Activated CD4-positive, CD25-positive, alpha-beta regulatory T cell (primary cell): ENCODE measurements at places on chromosomes 5 and 9.

DNA sequence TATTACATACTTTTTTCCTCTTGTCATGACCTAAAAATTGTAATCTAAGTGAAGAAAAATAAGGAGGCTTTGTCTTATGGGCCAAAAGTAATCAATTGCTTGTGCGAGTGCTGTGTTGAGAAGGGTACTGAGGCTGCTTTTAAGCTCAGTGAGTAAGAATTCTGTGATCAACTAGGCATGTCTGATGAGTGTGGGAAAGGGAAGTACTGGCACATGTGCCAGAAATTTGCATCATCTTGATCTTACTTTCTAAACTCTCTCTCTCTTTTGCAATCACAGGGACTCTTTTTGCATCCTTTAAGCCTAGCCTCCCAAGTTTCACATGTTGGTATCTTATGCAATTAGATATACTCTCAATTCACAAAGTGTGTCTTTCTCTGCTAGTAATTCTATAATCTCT is 329.9 kb downstream of the KIF4B start:
- no peak for DNase-seq

DNA sequence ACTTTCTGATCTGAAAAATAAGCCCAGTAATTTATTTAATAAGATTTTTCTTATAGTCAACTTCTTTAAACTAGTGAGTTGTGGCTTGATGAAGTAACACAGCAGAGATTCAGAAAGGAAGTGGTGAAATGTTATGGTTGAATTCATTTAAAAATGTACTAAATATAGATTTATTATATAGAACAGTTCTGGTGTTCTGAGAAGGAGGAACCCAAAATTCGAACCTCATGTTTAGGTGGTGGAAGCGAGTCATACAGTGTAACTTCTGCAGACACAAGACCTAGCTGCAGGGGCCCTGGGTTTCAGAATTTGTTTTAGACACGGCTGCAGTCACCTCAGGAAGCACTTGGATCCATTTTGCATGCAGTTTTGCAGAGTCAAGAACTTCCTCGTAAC is 188.2 kb downstream of the TRIO start:
- no peak for DNase-seq

GRCh38 chr9:130029223-130029973 is 13.6 kb downstream of the FNBP1 start:
- no peak for DNase-seq

- no peak for DNase-seq
Observed at GRCh38 chr5:66680221-66680620, 84.0 kb downstream of the MAST4 start.

GRCh38 chr5:115375893-115376292 is 79.4 kb upstream of the CCDC112 start:
- DNase-seq, result no peak

GRCh38 chr9:31597977-31598376 is 786.5 kb upstream of the ACO1 start:
- no peak for DNase-seq

DNA sequence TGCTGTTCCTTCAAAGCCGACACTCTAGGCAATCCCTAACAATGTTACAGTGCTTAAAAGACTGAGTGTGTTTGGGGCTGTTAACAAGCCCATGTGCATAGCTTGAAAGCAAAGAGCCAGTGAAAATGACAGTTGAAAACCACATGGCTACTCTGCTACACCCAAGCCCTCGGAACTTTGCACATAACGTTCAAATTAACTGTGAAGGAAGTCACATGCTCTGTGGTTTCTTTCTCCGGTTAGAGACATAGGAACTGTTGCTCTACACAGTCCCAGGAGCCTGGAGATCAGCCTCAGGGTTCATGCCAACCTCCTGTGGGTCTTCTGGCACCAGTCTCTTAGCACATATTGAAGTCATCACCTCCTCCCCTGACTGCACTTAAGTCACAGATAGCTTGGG is 51.1 kb downstream of the C9orf152 start:
- DNase-seq, result no peak

GRCh38 chr5:81544351-81545018 is 150.6 kb upstream of the ACOT12 start:
- DNase-seq, result no peak

GRCh38 chr5:81971111-81971711 is 612 bp upstream of the ATG10 start:
- no peak for DNase-seq
